NCI-H1694 (cell line): ENCODE measurements at places on chromosomes 4 and X.
A peak's percentile ranks its signal among the peaks of the same experiment; 100 is the strongest.

GRCh38 chrX:71214604-71215337 lies 8.3 kb upstream of the GJB1 start:
- DNase-seq: no peak

GRCh38 chr4:84569009-84569408 lies 13.9 kb upstream of the CDS1 start:
- no peak for DNase-seq

- DNase-seq: no peak
These were observed 120.9 kb upstream of the TBL1X start for GRCh38 chrX:9343971-9344370.

DNA sequence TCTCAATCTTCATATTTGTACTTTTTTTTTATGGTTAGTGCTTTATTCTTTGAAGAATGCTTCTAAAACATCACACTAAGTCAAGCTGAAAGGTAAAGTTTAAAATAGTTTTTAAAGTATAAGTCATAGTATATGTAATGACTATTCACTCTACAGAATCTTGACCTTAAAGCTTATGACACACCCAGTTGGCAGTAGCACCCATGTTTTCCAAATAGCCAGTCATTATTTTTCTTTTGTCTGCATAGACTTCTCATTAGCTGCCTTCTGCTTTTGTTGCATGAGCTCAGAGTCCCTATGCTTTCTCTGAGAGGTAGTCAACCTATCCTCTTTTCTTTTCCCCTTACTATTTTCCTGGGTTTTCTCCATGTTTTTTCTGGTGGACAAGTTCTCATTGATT lies 231.5 kb downstream of the PCDH18 start:
- no peak for DNase-seq

- no peak for DNase-seq
These were observed 4.5 kb downstream of the EMD start for GRCh38 chrX:154383359-154384283.

DNA sequence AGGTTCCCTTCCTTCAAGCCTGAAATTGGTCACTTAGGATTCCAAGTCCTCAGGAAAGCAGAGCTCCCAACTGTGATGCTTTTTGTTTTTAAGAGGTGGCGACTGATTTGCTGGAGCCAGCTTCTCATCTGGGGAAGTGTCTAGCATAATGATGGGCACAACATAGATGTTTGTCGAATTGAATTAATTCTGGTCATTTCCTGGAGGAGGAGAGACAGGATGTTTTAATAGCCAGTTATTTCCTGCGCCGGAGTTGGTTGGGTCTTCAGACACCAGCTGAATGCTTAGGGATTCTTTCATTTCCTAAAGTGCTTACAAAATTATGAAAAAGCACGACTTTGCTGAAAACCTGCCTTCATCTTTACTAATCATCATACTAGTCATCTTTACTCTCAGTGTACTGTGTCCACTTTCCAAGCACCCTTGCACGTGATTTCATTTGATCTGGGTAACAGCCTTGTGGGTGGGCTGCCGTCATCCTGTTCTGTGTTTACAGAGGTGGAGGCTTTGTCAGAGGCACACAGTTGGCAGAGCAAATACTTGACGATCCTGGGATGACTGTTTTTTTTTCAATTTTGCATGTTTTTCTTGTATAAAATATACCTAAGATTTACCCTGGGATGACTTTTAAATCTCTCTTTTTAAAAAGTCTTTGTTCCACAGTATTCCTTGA lies 49.5 kb downstream of the RGS12 start:
- DNase-seq: no peak

DNA sequence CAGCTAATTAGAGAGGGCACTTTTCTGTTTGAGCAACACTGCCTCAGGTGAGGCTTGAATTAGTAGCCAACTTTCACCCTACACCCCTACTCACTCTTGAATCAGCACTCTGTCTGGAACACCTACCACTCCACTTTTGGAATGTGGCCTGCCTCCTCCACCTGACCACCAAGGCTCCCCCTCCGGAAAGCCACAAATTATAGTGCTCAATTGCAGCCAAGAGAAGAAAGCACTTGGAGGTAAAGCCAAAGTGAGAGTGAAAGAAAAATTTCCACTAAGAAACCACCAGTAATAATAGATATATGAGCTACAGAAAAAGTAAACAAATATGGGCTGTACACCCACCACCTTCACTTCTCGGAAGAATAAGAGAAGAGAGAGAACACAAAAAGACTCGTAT lies 41.1 kb downstream of the PPP3CA start:
- DNase-seq: no peak

DNA sequence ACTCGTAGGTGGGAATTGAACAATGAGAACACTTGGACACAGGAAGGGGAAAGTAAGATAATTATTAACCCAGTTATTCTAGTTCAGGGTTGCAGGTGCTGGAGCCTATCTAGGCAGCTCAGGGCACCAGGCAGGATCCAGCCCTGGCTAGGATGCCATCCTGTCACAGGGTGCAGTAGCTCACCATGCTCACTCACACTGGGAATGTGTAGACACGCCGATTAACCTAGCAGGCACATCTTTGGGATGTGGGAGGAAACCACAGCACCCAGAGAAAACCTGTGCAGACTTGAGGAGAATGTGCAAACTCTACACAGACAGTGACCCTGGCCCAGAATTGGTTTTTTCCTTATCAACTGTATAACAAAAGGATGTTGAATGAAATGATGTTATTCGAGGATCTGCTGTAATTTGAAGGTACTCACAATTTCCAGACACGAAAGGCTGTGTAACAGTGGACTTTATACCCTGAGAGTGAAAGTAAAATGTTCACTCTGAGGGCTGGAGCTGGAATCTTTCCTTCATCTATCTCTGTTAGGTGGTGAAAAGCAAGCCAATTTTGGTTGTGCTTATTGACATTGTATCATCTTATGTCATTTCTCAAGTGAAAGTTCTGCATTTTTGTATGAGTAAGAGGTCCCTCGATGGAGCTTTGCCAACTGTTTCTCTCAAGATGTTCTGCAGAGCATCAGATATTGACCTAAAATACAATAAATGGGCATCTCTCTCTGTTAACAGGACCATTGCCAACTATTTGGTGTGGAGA lies 78.8 kb downstream of the PHEX start:
- DNase-seq: no peak

GRCh38 chr4:153735906-153736461 lies 23.8 kb downstream of the RNF175 start:
- DNase-seq: no peak

- DNase-seq: no peak
These were observed 18.0 kb upstream of the UBA1 start for GRCh38 chrX:47175588-47175980.

DNA sequence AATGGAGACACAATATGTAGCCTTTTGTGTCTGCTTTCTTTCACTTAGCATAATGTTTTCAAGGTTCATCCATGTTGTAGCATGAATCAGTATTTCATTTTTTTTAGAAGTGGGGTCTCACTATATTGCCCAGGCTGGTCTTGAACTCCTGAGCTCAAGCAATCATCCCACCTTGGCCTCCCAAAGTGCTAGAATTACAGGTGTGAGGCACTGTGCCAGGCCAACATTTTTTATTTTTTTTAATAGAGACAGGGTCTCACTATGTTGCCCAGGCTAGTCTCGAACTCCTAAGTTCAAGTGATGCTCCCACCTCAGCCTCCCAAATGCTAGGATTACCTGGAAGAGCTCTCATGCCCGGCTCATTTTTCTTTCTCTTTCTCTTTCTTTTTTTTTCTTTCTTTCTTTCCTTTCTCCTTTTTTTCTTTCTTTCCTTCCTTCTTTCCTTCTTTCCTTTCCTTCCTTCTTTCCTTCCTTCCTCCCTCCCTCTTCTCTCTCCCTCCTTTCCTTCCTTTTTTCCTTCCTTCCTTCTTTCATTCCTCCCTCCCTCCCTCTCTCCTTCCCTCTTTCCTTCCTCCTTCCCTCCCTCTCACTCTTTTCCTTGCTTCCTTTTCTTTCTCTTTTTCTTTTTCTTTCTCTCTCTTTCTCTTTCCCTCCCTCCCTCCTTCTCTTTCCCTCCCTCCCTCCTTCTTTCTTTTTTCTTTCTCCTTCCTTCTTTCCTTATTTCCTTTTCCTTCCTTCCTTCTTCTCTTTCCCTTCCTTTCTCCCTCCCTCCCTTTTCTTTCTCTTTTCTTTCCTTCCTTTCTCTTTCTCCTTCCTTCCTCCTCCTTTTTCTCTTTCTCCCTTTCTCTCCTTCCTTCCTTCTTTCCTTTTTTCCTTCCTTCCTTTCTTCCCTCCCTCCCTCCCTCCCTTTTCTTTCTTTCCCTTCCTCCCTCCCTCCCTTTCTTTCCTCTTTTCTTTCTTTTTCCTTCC lies 10.1 kb upstream of the RPL39 start:
- no peak for DNase-seq

DNA sequence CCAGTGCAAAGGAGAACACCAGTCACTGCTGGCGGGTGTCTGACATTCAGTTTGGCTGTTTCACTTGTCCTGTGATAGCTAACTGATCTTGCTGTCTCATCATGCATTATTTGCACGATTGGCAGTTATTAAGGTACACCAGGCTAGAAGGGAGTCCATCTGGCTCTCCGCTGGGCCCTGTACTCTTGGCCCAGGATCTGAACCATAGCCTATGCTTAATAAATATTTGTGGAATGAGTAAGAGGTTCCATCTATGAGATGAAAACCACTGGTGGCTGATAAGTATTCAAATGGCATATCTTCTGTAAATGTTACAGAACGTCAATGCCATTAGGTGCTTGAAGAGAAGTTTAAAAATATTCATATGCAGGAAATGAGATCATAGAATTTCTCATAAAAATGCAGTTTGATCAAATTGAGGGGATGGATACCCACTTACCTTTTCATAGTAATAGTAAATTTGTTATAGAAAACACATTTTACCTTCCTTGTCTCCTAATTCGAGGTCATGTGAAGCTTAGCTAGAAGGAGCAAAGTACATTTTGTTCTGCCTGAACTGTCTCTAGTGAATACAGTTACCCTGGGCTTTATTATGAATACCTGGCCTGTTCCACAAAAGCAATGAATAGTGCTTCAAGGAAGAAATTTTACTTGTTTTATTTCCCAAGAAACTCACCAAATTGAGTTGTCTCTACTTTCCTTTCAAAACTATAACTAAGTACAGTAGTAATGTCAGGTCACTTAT lies 213.5 kb downstream of the CBR4 start:
- no peak for DNase-seq

GRCh38 chr4:120718979-120719566 lies 203.5 kb downstream of the PRDM5 start:
- DNase-seq: no peak

DNA sequence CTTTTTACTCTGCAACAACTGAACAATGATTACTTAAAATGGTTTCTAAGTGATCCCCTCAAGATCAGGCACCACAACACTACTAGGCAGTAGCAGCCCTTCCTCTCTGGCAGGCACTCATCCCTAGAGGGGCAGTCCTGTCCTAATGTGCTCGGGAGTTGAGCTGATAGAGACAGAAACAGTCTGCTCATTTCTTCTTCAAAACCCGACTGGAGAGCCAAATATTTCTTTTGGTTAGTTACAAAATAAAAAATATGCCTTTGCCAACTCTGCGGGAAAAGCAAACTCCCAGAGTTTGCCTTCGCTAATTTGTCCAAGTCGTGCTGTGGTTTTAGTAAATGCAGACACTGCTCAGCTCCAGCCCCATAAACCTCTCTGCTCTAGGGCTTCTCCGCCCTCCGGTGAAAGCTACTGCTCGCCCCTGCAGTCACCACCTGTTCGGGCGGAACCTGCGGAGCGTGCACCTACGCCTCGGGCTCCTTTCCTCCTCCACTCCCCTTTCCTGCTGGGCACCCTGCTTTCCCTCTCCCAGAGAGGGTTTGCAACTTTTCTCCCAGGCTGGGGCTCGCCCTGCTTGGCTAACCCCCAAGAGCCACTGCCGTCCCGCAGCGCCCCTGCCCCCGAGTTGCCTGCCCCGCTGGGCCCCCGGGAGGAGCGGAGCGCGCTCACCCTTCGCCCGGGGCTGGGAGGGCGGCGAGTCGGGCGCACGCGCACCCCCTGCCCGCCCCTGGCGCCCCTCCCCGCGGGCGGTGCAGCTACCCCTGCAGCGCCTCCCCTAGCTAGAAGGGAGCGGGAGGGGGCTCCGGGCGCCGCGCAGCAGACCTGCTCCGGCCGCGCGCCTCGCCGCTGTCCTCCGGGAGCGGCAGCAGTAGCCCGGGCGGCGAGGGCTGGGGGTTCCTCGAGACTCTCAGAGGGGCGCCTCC lies at the start of gene NPNT:
NPNT (plus strand) TSS at position 812 of the 923 bp plus-strand sequence. CDS start 182 bp downstream, outside the sequence.
- DNase-seq: peak; percentile 2

GRCh38 chr4:74632634-74633033 lies 161.7 kb downstream of the BTC start:
- no peak for DNase-seq

DNA sequence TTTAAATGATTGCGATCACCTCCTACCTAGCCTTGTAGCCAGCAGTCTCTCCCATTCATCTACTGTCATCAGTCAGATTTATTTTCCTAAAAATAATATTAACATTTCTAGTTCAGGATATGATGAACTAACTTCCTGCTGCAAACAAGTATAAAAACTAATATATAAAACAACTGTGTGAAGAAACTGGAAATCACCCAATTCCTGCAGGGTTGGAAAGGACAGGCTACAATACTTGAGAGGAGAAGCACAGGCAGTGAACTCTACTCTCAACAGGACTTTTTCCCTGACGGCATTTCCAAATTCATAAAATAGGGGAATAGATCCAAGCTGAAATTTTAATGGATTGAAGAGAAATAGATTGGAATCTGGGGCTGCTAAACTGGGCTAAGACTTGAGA lies 14.2 kb upstream of the BBS12 start:
- DNase-seq: no peak

- no peak for DNase-seq
These were observed 405.1 kb downstream of the KCNIP4 start for GRCh38 chr4:21543514-21543913.

GRCh38 chr4:6331018-6331417 lies 61.4 kb downstream of the WFS1 start:
- no peak for DNase-seq

GRCh38 chr4:188727746-188728145 lies 588.5 kb downstream of the TRIML1 start:
- DNase-seq: no peak

- DNase-seq: no peak
These were observed 1.4 kb upstream of the PHF8 start for GRCh38 chrX:54045563-54046228.

DNA sequence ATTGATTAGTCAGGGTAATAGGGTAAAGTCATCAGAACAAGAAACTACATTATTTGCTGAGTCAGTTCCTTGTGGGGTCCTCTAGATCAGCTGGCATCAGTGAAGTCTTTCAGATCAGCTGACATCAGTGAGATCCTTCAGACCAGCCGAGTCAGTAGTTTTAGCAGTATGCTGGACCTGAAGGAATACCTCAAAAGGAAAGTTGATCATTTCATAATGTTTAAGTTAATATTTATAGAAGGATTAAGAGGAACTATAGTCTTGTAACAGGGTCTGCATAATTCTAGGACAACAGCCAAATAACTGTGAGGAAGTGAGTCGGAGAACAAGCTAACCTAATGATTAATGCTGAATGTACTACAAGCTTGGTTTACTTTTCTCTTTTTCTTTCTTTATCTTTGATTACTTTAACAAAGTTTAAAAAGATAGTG lies 958 bp upstream of the UGT2B7 start:
- no peak for DNase-seq
